ENCODE measurements at places on chromosomes 16 and 17.

DNA sequence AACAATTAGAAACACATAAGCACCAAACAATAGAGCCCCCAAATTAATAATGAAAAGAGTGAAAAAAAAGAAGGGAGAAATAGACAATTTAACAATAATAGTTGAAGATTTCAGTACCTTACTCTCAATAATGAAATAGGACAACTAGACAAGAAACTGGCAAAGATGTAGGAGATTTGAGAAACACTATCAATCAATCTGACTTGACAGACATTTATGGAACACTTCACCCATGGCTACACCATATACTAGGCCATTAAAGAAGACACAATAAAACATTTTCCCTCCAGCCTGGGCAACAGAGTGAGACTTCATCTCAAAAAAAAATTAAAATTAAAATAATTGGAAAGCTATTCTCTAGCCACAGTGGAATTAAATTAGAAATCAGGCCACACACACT is 5.0 kb upstream of the DUS1L start:
- no peak for DNase-seq

DNA sequence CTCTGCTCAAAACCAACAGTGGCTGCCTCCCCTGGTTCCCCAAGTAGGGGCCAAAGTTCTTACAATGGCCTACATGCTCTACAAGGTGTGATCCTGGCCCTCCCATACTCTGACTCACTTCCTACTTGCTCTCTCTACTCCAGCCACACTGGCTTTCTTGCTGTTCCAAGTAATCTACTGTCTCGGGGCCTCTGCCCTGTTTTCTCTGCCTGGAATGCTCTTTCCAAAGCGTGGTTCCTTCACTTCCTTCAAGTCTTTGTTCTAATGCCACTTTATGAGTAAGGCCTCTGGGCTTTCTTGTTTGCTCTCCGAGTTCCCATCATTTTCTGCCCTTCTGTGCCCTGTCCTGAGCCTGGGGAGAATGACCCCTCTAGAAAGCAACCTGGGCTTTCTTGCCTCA is 4.1 kb upstream of the CDH3 start:
- no peak for DNase-seq

GRCh38 chr17:6471531-6472465 is 27.5 kb downstream of the PIMREG start:
- no peak for DNase-seq

DNA sequence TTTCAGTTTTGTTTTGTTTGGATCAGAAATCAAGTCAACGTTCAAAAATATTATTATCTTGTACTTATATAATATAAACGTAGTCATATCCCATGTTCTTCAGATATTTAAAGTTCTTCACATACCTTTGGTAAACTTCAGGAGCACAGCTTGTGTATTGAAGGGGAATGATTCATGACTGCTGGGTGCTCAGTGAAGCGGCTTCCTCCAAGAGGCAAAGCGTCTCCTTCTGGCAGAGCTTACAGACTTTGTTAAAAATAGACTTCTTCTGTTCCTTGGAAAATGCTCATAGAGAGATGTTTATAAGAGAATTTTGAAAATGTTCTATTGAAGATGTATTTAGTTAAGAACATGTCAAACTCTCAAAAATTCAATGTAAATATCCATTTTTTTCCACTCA is 155.6 kb upstream of the CNTNAP4 start:
- no peak for DNase-seq

- DNase-seq: no peak
These were observed 4.5 kb downstream of the MFSD6L start for GRCh38 chr17:8794636-8795035.

DNA sequence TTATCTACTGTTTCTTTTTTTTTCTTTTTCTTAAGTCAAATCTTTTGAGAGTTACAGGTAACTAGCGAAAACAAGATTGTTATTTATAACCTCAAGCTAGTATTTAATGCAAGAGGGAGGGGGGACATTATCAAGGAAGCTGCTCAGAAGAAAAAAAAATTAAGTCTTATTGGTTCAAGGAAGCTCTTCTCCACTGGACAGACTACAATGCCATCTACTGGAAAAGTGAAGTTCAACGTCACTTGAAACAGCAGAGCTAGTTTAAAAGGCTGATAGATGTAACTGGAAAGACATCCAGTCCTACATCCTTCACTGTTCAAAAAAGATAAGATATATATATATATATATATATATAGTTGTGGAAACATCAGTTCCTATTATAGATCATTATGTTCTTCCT is 418.0 kb upstream of the PSMD7 start:
- no peak for DNase-seq

DNA sequence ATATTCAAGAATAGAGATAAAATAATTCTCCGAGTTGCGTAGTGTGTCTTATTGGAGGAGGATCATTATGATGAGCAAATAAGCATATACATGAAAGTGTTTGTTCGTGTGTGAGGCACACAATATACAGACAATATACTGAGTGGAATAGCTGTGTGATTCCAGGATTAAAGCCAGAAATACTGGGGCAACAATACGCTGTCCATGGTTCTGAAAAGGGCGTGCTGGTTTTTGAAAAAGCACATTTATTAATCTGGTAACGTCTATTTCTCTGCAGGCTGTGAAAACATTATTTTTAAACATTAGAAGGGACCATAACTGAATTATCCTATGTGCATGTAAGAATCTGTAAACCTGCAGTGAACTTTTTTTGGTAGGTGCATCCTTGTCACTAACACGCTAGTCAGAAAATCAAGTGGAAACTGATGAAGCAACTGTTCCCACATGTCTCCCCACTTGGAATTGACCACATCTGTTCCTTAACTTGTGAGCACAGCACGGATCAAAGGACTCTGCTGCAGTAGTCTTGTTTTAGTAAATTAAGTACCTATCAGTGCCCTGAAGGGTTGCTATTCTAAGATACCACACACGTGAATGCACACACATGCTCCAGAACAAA is 346.0 kb downstream of the GRIN2A start:
- no peak for DNase-seq

- no peak for DNase-seq
These were observed 203.7 kb upstream of the COX10 start for GRCh38 chr17:13865650-13866049.

DNA sequence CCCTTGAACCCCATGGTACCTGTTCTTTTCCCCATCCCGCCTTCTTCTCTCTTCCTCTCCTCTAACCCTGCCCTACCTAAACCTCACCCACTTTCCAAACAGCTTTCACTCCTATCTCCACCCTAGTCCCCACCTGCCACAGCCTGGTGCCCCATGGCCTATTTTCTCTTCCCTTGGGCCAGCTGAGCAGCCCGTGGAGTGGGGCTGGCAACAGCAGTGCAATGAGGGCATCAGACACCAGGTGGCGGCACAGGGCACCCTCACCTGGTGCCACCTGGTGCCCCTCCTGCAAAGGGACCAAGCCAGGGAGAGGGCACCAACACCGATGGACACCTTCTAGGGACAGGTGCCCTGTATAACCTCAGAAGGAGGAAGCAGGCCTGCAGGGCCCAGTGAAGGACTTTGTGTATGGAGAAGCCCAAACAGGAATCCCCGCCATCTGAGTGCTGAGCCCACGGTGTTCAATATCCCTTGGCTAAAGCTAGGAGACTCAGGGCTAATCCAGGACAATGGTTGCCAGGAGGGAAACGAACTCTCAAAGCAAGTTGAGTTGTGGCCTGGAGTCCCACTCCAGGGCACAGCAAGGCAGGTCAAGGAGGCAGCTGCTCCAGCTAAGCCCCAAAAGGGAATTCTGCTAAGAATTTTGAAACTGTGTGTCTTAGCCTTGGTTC is 4.0 kb upstream of the ABCC3 start:
- no peak for DNase-seq

DNA sequence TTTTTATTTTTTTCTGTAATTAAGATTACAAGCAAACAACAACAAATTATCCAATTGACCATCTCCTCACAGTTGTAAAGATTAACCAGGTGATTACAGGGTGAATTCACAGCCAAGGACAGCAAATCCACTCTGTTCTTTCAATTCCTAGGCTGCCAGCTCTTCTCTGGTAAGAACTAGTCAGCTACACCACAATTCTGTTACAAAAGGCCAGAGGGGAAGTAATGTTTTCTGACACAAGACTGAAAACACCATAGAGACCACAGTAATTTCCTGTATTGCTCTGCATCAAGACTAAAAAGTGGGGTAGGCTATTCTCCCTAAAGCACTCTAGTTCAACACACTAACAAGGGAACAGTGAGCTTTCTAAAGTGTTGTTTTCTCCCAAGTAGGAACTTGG is 10.6 kb downstream of the CA10 start:
- DNase-seq: no peak

DNA sequence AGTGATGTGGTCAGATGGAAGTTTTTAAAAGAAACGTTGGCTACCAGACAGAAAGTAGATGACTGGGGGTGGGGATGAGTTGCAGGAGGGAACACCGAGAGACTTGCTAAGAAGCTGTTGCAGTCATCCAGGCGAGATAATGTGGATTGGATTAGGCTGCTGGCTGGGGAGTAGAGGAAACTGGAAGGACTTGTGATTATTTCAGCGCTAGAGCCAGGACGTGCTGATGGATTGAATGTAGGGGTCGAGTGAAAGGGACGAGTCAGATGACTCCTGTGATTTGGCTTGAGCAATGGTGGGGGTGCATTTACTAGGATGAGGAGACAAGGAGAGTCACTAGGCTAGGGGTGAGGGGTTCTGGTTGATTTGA is 88.5 kb downstream of the CLEC16A start:
- no peak for DNase-seq

DNA sequence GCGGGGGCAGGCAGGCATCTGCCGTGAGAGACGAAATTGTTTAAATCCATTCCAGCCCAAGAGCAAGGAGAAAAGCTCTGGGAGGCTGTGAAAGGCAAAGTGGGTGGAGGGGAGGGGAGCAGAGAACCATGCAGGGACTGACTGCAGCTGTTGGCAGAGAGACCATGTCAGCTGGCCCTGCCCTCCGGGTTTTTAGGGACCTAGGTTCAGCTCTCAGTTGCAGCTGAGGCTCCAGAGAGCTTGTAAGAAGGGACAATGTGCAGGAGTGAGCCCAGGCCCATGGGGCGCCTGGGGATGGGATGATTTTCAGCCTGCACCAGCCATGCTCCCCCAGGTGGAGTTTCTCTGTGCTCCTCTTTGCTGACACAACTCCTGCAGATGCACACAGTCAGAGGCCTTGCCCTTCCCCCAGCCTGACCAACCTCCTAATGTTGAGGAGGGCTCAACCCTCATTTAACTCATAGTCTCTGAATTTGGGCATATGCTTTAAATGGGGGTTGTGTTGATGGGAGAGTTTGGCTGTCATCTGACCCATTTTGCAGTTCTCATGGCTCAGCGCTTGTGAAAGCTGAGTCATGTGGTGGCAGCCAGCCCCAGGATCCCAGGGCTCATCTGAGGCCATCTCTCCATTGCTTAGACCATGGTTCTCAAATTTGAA is 70.9 kb downstream of the PLXDC1 start:
- no peak for DNase-seq

GRCh38 chr16:68724797-68725196 is 12.3 kb upstream of the CDH1 start:
- DNase-seq: no peak
